GM23248 (cell line): ENCODE measurements at places on chromosomes 6 and 20. TPM values are rescaled to one million over a fixed set of nuclear protein-coding genes. Genes with fewer than 3 reads are reported as not detected.

GRCh38 chr6:144266091-144266649, 19.0 kb upstream of the UTRN start:
- no peaks in the 10 kb centered on the region for H3K36me3 ChIP-seq
- peak overlapping the region; percentile 88 for H3K27ac ChIP-seq
- H3K4me3 ChIP-seq: peak overlapping the region; percentile 40
- no peaks in the 10 kb centered on the region for H3K27me3 ChIP-seq
- peaks cover 33% of the 10 kb centered on the region for H3K4me1 ChIP-seq

- no peaks in the 10 kb centered on the region for H3K36me3 ChIP-seq
- peaks cover 35% of the 10 kb centered on the region for H3K4me1 ChIP-seq
- peak overlapping the region; percentile 11; the same call in 1 of the 2 replicates for H3K27ac ChIP-seq
- no peaks in the 10 kb centered on the region for H3K27me3 ChIP-seq
- peak; percentile 58 for DNase-seq
Observed at GRCh38 chr20:25543068-25543467, 42.3 kb downstream of the NINL start.

GRCh38 chr20:18019068-18019467, 38.6 kb downstream of the OVOL2 start:
- H3K36me3 ChIP-seq: no peaks in the 10 kb centered on the region
- no peak overlapping the region for H3K4me3 ChIP-seq
- DNase-seq: peak; percentile 42
- H3K4me1 ChIP-seq: no peaks in the 10 kb centered on the region
- H3K27ac ChIP-seq: no peak overlapping the region
- peaks cover 9% of the 10 kb centered on the region; the same call in 1 of the 2 replicates for H3K27me3 ChIP-seq

DNA sequence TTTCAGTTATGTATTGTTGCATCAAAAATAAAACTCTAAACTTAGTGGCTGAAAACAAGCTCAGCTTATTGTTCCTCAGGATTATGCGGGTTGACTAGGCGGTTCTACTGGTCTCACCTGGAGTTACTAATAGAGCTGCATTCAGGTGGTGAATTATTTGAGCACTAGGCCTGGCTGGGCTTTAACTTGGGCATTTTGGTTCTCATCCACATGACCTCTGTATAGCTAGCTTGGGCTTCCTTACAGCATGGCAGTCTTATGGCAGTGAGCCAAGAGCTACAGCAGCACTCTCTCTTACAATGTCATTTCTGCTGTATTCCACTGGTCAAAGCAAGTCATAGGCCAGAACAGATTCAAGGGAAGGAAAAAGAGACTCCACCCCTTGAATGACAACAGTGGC, 1.6 kb downstream of the PGBD1 start:
- H3K36me3 ChIP-seq: peaks cover 6% of the 10 kb centered on the region; the same call in 1 of the 2 replicates
- H3K27me3 ChIP-seq: no peaks in the 10 kb centered on the region
- peak; percentile 17 for DNase-seq
- H3K4me3 ChIP-seq: no peak overlapping the region

- H3K27ac ChIP-seq: no peak overlapping the region
- peaks cover 36% of the 10 kb centered on the region for H3K36me3 ChIP-seq
- H3K4me3 ChIP-seq: no peak overlapping the region
- H3K4me1 ChIP-seq: peaks cover 15% of the 10 kb centered on the region
- H3K27me3 ChIP-seq: no peaks in the 10 kb centered on the region
Observed at GRCh38 chr6:85516168-85516567, 66.3 kb downstream of the NT5E start.

DNA sequence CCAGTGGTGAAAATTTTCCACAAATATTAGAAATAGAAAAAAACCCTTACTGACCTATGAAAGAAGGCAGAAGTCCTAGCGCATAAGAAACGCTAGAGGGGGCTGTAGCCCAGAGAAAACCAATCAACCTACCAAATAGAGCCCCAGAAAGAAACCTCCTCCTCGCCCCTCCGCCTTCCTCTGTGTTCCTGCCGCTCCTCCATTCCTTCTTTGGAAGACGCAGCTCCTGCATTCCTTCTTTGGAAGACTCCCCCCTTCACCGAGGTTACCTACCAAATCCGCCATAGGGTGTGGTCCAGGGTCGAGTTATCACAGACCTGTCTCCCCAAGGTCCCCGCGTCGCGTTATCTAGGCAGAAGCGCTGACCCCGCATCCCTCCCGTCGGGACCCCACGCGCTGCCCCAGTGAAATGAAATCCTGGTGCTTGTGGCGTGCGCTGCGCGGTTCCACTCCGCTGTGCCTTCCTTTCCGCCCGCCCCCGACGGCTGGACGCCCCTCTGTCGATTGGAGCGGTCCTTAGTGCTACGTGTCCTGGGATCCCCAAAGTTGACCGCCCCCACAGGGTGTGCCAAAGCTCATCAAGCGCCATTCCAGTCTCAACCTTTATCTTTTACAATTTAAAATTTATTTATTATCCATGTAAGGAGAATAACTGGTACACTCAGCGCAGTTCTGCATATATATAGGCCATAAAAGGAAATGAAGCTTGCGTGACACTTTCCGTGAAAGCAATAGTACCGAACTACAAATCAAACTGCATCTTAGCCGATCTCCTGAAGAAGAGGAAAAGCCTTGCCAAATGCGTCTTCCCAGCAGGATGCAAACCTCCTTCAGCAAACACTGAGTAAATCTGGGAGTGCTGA, 13.0 kb downstream of the RPP21 start:
- H3K36me3 ChIP-seq: no peaks in the 10 kb centered on the region
- H3K27ac ChIP-seq: no peak overlapping the region
- H3K27me3 ChIP-seq: peaks cover 51% of the 10 kb centered on the region
- H3K4me1 ChIP-seq: no peaks in the 10 kb centered on the region
- H3K4me3 ChIP-seq: peak overlapping the region; percentile 69
- peak; percentile 82 for DNase-seq

- no peak overlapping the region for H3K27ac ChIP-seq
- H3K4me1 ChIP-seq: no peaks in the 10 kb centered on the region
- H3K36me3 ChIP-seq: no peaks in the 10 kb centered on the region
- H3K4me3 ChIP-seq: no peak overlapping the region
- DNase-seq: no peak
- H3K27me3 ChIP-seq: peaks cover 11% of the 10 kb centered on the region; the same call in 1 of the 2 replicates
Observed at GRCh38 chr6:131412960-131413830, 159.8 kb upstream of the ARG1 start.

DNA sequence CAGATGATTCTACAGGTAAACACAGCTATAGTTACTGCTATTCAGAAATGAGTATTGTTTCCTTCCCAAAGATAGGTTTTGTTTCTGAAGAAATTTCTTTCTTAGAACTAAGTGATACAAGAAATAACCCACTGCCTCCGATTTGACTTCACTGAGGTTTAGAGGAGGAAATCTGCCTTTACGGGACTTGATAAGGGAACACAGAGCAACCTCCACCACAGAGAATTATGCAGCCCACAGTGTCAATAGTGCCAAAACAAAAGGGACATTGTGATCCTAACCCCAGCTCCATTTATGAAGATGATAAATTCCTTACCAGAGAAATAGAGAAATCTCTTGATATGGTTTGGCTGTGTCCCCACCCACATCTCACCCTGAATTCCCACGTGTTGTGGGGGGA, 164.6 kb downstream of the ZNF217 start:
- H3K36me3 ChIP-seq: 0 out of 2 replicates have a peak, but pooled peaks cover 4% of the 10 kb centered on the region
- no peaks in the 10 kb centered on the region for H3K27me3 ChIP-seq
- H3K4me3 ChIP-seq: no peak overlapping the region
- H3K27ac ChIP-seq: no peak overlapping the region

DNA sequence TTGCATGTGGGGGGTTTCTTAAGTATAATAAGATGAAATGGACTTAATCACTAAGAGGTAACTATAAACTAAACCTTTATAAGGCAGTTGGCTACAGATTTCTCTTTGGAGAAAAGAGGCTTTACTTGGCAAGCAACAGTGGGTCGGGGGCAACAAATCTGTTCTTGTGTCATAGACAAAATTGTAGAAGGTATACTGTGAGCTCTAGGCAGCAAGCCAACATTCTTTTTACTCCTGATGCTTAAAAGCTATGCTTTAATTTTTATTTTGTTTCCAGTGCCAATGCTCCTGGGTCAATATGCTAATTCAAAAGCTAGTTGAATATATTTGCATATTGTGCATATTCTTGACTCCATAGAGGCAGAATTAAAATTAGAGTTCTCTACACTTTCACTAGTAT, 495.4 kb downstream of the BTBD3 start:
- no peaks in the 10 kb centered on the region for H3K27me3 ChIP-seq
- H3K36me3 ChIP-seq: no peaks in the 10 kb centered on the region
- no peaks in the 10 kb centered on the region for H3K4me1 ChIP-seq
- H3K27ac ChIP-seq: no peak overlapping the region

DNA sequence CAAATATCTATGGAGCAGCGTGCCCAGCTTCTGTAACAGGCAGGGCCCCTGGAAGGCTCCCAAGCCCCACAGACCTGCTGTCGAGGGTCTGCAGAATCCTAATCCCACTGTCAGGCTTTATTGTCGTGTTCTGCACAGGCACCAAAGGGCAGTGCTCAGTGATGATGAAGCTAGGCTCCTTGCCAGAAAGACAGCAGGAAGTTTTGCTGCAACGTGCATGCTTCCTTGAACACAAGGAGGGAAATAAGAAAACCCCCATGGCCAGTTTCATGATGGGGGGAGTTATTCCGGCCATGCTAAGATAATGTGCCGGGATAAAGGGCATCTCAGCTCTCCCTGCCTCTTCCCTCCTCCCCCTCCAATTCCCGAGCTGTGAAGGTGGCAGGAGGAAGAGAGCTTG, 109.4 kb upstream of the KCNG1 start:
- no peaks in the 10 kb centered on the region for H3K27me3 ChIP-seq
- H3K27ac ChIP-seq: no peak overlapping the region
- DNase-seq: peak; percentile 47
- H3K4me1 ChIP-seq: peaks cover 17% of the 10 kb centered on the region
- no peak overlapping the region for H3K4me3 ChIP-seq

OTOR gene
- total RNA-seq: not detected in 2 replicates

MUC21 gene
- not detected in 2 replicates for total RNA-seq

HRH3 gene
- total RNA-seq: not detected in 2 replicates

CD109 gene
- 68.3 and 68.6 TPM in 2 replicates for total RNA-seq
